ENCODE measurements at places on chromosomes 1 and 21. TPM values are rescaled to one million over a fixed set of nuclear protein-coding genes. Genes with fewer than 3 reads are reported as not detected.

Gene OR2T11
- total RNA-seq = not detected

Gene PAQR7
- 6.5 TPM for total RNA-seq

Gene APCS
- not detected for total RNA-seq

Gene CASQ1
- total RNA-seq = 831 TPM

- DNase-seq = peak; percentile 75
Measured at GRCh38 chr1:182337736-182338571, 53.6 kb downstream of the GLUL start.

DNA sequence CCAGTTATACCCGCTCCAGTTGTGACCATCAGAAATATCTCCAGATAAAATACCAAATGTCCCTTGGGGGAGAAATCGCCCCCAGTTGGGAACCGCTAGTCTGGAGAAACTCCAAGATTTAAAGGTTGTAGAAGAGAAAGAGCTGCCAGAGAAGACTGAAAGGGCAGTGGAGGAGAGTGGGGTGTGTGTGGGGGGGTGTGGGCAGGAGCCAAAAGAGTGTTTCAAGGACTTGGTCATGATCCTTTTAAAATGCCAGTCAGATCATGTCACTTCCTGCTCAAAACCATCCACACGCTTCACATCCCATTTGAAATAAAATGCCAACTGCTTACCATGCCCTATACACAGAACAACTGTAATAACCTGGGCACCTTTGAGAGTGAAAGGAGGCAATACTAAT is 3.4 kb upstream of the HEYL start:
- DNase-seq = peak; percentile 47

Gene IFI44
- 14.7 TPM for total RNA-seq

DNA sequence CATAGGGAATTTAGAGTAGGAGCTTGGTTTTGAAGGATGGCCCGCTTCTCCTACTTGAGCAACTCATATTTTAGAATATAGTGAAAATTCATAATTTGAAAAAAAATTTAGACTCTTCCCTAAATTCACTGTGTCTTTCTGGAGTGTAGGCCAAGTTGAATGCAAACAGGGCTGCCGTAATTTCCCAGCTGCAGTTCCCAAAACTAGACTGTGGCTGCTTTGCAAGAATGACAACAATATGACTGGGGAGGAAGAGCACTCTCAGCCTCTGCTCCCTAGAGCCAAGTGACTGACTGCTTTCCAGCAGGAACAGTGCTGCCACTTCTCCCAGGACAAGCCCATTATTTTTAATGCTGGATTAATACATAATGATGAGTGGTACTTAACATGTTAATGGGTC is 209.0 kb downstream of the RHOU start:
- DNase-seq = peak; percentile 19

DNA sequence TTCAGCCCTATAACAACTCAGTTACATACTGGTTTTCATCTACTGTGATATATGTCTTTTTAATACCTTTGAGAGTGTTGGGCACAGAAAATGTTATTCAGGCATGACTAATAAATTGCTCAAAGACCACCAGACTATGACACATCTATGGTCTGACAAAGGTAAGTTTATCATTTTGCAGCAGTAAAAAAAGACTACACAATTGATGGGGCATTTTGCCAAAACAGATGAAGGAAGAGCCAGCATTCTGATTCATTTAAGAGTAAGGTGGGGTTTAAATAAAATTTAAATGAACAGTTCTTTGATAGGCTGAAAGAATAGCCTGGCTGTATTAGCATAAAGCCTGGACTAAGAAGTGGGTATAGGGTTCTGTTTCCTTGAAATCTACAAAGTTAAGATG is 8.8 kb upstream of the RNPC3 start:
- DNase-seq = no peak

Data from tongue (tissue), 3 donors.